HT1080 (cell line): ENCODE measurements at places on chromosomes 13 and 19. TPM values are rescaled to one million over a fixed set of nuclear protein-coding genes. Genes with fewer than 3 reads are reported as not detected.

CRB3 gene
- total RNA-seq = not detected in 2 replicates

- DNase-seq = no peak
These were observed 152.7 kb upstream of the SERP2 start for GRCh38 chr13:44220948-44221347.

DNA sequence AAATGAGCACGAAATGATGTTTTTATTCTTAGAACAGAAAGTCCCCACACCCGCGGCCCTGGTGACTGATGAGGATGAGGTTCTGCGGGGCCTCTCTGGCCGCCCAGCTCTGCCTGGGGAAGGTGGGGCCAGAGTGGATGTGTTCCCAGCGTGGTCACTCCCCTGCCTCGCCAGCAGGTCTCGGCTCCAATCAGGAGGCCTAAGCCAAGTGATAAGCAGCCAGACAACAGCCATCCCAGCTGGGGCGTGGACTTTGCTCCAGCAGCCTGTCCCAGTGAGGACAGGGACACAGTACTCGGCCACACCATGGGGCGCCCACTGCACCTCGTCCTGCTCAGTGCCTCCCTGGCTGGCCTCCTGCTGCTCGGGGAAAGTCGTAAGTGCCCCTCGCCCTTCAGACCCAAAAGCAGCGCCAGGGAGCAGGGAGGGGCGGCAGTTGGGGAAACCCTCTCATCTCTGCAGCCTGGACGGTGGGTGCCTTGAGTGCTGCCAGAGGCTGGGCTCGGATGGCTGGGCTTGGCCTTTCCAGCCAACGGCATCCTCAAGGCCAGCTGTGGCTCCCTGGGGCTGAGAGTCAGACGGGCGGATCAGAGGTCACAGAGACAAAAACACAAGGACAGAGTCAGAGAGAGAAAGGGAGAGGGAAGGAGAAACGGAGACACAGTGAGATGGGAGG lies at the start of gene F10:
Gene F10, plus strand, starts transcription at position 250 of the 676 bp plus-strand sequence. Its CDS starts 57 bp downstream, at position 307.
- no peak for DNase-seq

EFNB2 gene
- total RNA-seq = 17.4 and 22.4 TPM in 2 replicates

GRCh38 chr13:36261976-36262375 lies 35.6 kb downstream of the CCDC169 start:
- DNase-seq = no peak

GRCh38 chr13:40247845-40248244 lies 418.6 kb downstream of the FOXO1 start:
- no peak for DNase-seq

- no peak for DNase-seq
These were observed 1379.8 kb upstream of the ATXN8OS start for GRCh38 chr13:68727798-68728197.

IGFL3 gene
- 1.7 and 1.9 TPM in 2 replicates for total RNA-seq

DNA sequence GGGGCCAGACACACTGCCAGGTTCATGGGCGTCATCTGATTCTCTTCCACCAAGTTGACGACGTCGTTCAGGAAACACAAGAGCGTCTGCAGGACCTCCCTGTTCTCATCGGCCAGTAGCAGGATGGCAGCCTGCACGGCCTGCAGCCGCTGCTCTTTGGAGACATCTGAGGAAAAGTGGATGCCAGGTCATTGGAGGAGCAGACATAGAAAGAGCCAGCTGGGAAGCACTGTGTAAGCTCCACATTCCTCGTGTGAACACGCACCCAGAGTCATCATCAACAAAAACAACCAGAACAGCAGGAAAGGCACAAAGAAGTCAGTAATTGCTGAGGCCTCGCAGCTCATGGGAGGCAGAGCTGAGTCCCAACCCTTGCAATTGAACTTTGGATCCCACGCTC lies 96.5 kb downstream of the KL start:
- DNase-seq = no peak

- no peak for DNase-seq
These were observed 259.0 kb downstream of the NALCN start for GRCh38 chr13:101157261-101157660.

DNA sequence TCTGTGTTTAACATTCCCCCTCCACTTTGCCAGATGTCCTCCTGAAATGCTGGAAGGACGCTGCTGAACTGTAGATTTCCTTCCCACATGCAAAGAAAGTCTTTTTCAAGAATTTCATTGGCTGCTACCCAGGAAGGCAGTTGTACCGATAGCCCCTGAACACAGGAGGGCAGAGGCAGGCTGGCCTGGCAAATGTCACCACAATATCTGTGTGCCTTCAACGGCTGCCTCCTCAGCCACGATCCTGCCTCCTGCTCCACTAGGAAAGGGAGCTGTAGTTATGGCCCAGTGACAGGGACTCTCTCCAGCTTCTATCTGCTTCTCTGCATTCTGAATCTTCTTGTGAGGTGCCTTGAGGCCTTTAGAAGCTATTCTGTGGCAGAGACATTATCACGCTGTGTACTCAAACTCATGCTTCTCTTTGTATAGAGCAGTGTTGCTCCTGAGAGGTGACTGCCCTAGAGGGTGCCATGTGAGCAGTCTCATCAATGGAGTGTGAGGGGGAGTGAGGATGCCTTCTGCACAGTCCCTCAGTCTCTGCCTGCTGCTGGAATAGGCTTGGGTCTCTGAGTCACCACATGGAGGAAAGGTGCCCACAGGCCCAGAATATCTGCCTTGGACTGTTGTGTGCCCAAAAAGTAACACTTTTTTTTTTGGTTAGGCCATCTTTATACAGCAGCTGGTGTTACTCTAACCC lies 279.8 kb downstream of the DNAJC15 start:
- peak; percentile 31 for DNase-seq

GNG8 gene
- not detected in 2 replicates for total RNA-seq

GPR12 gene
- total RNA-seq = not detected in 2 replicates

DNA sequence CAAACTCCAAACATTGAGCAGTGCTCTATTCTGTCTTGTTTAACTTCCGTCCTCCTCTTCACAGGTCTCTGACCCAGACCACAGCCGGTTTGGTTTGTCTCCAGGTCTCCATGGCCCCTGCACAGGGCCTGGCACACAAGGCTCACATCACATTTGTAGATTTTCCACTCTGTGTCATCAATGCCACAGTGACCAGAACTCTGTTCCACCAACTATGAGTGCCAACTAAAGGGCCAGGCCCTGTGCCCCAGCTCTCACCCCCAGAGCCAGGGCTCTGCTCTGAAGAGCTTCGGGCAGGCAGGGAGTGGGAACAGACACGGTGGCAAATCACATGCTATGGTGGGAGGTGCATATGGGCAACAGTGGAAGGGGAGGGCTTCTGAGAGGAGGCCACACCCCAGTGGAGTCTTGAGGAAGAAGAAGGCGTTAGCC lies 16.0 kb downstream of the SMG9 start:
- no peak for DNase-seq
